ENCODE measurements at places on chromosomes 7 and 10.

DNA sequence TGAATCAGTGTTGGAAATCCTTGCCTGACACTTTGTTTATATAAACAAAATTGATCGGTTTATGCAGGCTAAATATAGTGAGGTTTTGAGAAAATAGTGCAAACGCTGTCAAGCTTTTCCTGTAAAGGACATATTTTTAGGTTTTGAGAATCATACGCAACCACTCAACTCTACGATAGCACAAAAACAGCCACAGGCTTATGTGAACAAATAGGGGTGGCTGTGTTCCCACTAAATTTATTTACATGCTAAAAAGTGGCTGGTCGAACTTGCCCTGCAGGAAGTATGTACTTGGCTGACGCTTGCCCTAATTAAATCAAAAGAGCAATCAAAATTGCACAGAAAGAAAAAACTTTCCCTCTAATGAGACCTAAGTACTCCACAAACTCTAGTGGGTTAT, 234.7 kb upstream of the CACNA2D1 start:
- DNase-seq, result no peak

DNA sequence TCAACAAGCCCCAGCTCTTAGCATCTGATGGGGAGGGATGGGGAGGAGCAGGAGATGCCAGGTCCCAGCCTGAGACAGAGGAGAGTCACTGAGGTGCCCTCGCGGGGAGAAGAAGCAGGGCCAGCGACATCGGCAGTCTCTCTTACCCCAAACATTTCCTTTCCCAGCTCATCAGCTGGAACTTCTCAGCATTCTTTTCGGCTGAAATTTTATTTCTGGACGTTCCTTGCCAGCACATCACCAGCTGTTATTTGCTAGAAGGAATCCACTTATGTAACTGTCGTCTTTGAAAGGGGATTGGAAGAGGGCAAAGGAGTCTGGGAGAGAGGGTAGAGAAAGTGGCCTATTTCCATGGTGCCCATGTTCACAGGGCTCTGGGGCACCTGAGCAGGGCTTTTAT, 101.0 kb upstream of the SHH start:
- DNase-seq, result no peak

GRCh38 chr7:94323844-94324243, 70.9 kb upstream of the COL1A2 start:
- DNase-seq, result no peak

DNA sequence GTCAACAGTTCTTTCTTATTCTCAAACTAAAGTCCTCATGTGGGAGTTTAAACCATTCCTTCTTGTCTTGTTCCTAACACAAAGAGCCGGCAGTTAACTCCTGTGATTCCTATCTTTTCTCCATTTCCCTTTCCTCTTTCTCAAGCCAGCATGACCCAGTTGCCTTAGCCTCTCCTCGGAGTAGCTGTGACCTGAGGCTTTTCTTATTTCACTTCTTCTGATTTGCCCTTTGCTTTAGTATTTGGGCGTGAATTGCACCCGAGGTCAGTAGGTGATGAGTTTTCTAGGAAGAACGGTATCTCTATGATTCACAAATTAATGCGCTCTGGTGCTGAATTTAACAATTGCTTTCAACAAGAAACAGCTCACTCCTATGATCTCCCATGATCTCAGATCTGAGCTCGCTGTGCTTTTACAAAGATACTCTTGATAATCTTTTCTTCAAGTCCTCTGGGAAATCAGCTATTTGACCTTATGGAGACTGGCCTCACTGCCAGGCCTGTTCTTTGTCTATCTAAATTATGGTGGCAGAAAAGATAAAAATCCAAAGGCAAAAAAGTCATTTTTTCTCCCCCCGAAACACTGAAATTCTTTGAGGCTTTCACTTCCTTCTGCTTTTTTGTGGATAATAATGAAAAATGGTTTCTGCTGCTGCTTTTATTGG, 184.6 kb downstream of the JCAD start:
- no peak for DNase-seq

DNA sequence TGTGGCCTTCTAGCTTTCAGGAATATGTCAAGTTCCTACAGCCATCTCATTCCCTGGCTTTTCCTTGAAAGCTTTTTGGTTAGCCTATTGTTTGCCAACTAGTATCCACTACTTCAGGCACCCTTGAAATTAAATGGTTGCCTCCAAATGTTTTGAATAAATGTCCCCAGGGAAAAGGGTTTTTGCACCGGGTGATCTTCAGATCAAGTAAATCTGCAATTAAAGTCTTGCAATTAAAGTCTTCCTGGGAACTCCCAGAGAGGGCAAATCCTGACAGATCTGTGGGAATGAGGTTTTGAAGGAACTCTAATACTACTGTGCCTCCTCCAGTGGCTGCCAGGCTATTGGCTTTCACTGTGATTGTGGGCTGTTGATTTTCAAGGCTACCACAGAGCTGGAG, 17.7 kb upstream of the ZNRF2 start:
- no peak for DNase-seq

- DNase-seq, result no peak
Observed at GRCh38 chr10:14580671-14581332, 193.9 kb downstream of the FAM107B start.

GRCh38 chr10:102504179-102504975, 605 bp downstream of the SUFU start:
- DNase-seq, result peak; percentile 31

GRCh38 chr10:119673271-119673670, 22.1 kb downstream of the BAG3 start:
- no peak for DNase-seq

DNA sequence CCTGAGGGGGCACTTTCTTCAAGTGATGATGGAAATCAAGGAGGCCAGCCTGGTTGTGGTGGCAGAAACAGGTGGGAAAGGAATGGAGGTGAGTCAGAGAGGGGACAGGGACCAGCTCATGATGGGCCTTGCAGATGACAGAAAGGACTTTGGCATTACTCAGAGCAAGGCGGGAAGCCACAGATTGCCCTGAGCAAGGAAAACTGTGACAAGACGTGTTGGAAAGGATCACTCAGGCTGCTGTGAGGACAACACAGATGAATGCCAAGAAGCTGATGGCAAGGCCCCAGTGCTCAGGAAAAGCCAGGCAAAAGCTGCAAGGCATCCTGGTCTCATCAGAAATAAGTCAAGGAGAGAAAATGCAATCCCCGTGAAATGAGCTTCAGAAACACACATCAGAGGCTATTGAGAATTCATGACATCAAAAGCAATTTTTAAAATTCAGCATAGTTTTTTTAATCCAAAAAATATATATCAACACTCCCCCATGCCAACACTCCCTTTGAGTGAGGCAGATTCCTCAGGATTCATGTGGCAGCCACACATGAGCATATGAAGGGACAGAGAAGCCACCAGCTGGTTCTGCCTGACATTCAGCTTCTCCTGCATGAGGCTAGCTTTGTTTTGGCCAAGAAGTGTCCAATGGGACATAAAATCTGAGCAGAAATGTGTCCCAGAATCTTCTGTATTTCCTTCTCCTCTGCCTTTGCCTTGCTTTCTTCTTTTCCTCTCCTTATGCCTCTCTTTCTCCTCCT, 244.5 kb upstream of the MYO3A start:
- no peak for DNase-seq

DNA sequence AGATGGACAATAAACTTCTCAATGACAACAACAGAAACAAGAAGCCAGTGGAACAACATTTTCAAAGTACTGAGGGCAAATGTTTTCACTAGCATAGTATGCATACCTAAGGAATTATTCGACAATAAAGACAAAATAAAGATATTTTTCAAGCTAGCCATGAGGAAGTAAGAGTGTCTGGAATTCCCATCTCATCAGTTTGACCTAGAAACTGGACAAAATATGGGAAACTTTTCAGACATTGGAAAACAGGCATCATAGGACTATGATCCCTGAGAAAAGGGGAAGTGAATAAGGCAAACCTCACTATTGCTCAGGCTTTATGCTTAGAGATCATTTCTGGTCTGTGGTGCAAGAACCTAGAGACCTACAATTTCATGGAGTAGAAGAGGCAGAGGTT, 86.3 kb downstream of the OAT start:
- DNase-seq, result peak; percentile 47

DNA sequence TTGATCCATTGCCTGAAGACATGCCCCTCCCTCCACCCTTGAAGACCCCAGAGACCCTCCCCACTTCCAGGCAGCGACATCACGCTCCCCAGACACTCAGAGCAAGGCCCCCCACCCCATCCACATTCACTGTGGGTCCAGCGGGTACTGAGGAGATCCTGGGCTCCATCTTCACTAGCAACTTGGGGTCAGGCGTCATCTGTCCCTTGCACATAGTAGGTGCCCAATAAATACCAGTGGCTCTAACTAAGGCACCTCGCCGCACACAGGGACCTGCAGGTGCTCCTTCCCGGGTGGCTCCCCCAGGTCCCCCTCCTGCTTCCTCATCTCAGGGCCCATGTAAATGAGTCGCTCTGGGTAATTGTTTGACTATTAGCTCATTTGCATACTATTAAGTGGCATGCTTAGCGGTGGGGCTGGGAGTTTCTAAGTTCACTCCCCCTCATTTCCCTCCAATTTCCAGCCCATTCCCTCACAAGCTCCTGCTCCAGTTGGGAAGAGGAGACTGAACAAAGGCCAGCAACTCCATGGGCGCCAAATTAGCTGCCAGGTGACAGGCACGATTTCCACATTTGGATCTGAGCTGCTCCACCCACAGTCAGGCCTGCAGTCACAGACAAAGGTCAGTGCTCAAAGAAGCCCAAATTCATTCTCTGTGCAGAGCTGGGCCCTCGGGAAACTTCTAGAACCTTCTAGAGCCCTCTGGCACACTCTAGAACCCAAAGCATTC, 29.7 kb downstream of the EBF3 start:
- DNase-seq, result no peak

- DNase-seq, result peak; percentile 65
Observed at GRCh38 chr7:138008588-138009349, 6.9 kb upstream of the CREB3L2 start.

GRCh38 chr10:110399106-110399964, 94.6 kb upstream of the SMNDC1 start:
- DNase-seq, result peak; percentile 99

DNA sequence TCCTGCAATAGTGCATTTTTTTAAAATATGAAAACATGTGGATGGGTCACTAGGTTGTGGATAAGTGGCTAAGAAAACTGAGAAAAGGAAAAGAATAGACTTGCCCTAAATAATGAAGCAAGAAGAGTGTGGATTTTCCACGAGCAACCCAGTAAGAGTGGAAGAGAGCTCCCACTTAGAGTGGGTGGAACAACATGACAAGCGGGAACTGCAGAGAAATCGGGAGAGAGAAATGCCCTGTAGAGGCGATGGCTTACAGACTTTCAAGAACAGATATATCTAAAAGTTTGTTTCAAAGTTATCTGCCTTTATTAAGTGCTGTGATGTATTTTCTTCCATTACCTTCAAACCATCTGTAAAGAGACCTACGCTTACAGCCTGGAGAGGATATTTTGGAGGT, 26.1 kb upstream of the NRG3 start:
- no peak for DNase-seq

DNA sequence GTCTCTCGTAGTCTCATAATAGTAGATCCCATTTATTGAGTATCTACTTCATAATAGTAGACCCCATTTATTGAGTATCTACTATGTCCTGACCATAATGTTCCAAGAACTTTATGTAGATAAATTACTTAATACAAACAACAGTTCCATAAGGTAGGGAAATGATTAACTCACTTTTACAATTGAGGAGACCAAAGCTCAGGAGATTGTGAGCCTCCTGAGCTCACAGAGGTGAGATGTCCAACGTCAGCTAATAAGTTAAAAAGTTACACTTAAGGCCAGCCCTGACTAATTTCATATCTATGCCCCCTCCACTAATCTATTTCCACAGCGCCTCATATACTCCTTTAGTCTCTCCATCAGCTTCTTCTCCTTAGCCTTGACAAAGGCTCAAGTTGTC, 17.5 kb upstream of the GGCT start:
- DNase-seq, result no peak

GRCh38 chr7:140646931-140647647, 6.5 kb upstream of the DENND2A start:
- peak; percentile 54 for DNase-seq

- no peak for DNase-seq
Observed at GRCh38 chr7:128307061-128307460, 36.6 kb downstream of the RBM28 start.

DNA sequence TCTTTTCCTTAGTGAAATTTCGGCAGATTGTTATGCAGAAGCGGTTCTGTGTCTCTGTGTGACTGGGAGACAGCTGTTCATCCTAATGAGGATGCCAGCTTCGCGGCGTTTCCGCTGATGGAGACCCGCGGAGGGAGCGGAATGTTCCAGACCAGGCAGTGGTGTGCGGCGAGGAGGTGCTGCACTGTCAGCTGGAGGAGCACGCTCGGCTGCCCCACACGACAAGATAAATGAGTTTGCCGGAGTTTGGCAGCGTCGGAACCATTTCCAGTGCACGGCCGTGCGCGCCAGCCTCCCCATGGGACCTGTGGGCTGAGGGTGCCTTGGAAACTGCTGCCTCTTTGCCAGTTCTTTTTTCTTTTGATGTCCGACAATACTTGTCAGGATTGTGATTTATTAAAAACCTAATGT, 64.6 kb downstream of the WDR37 start:
- no peak for DNase-seq

DNA sequence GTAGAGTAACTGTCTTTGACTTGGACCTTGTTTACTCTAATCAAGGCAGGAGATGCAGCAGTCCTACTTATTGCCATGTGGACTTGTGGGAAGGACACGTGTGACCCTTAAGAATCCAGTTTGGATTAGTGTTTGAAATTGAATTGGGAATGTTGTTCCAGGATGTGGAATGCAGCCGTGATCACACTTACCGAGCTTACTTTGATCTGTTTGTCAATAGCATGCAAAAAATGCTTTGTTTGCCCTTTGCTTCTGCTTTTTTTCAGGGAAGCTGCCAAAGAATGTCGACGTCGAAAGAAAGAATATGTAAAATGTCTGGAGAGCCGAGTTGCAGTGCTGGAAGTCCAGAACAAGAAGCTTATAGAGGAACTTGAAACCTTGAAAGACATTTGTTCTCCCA, 84.7 kb downstream of the CREM start:
- no peak for DNase-seq

DNA sequence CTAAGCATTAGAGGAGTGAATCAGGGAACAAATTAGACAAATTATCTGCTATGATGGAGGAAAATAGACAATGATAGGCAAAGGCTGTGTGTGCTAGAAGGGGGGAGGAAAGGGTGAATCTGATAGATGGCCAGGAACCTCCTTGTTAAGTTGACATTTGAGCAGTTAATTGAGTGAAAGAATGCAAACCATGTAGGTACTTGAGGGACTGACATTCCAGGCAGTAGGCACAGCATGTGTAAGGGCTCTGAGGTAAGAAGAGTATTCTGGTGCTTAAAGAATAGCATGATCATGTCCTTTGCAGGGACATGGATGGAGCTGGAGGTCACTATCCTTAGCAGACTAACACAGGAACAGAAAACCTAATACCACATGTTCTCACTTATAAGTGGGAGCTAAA, 48.6 kb upstream of the TES start:
- DNase-seq, result no peak

- no peak for DNase-seq
Observed at GRCh38 chr10:132404169-132404880, 7.3 kb downstream of the PWWP2B start.
